ENCODE measurements at places on chromosomes 5 and 9. TPM values are rescaled to one million over a fixed set of nuclear protein-coding genes. Genes with fewer than 3 reads are reported as not detected.
A peak's percentile ranks its signal among the peaks of the same experiment; 100 is the strongest.

Gene SV2C
- not detected for total RNA-seq

Gene LRRC19
- total RNA-seq: not detected

Gene HMCN2
- not detected for total RNA-seq

Gene CTXN3
- total RNA-seq: not detected

Gene PCDHA9
- not detected for total RNA-seq

Gene PDE6A
- total RNA-seq: not detected

Gene F12
- 12.9 TPM for total RNA-seq

Gene CDKN2A
- total RNA-seq: 22.4 TPM

Gene PCDHA1
- not detected for total RNA-seq

Gene IL13
- total RNA-seq: not detected

Gene C5orf58
- not detected for total RNA-seq

Gene PFN3
- not detected for total RNA-seq

Gene ZNF483
- 2.5 TPM for total RNA-seq

Gene IDNK
- 5.1 TPM for total RNA-seq

Gene PROP1
- total RNA-seq: not detected

Gene PCDHB13
- total RNA-seq: 0.23 TPM

Gene IFNA2
- total RNA-seq: not detected

Gene LCN15
- total RNA-seq: not detected

Gene F2RL1
- total RNA-seq: 91.6 TPM

Gene FLT4
- 0.29 TPM for total RNA-seq

Gene PCDHAC1
- total RNA-seq: not detected

DNA sequence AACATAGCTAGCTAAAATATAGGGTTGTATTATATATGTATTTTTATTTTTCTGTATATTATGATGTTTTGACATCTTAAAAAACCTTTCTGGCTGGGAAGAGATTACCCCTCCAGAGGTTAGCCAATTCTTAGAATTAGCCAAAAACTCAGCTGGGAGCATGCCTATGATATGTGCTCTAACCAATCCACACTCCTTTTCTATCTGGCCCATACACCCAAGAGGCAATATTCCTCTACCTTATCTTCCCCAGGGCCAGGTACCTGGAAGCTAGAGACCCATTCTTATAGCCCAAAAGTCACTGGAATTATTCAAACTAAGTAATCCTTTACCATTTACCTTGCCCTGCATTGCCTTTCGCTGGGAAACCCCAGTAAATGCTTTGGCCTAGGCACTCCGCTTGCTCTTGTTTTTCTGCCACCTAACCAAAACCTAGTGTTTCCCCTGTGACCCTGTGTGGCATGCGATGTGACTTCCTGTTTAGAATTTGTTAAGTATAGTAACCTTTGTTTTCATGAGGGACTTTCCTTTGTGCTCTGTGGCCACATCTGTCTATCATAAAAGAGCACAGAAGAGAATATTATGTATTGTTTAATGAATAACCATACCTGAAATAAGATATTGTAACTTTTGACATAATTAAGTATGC is 37.4 kb downstream of the CSNK1G3 start:
- no peak for DNase-seq

GRCh38 chr5:11675184-11675583 is 229.1 kb downstream of the CTNND2 start:
- no peak for DNase-seq

GRCh38 chr5:5804478-5805233 is 382.2 kb downstream of the ICE1 start:
- DNase-seq: no peak

DNA sequence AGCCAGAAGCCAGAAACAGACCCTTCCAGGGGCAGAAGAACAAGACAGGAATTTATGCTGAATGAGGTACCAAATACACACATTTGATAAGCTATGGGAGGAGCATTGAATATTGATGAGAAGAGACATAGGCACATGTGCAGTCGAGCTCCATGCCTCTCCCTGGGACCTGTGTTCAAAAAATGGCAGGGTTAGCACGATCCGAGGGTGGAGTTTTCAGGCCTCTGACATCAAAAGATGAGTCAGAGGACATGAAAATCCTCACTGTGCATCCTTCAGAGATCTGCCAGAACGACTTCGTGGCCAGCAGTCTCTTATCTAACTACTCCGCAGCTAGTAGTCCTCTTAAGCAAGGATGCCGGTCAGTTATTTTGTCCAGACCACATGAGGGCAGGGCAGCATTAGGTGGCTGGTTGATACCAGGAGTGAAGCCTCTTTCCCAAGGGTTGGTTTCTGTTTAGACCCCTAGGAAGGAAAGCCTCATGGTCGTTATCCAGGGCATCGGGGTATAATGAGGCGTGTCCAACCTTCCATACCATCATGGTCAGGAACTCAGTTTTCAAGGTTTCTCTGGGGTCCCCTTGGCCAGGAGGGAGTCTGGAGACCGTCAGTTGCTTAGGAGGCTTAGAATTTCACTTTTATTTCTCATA is 11.6 kb upstream of the CMBL start:
- no peak for DNase-seq

DNA sequence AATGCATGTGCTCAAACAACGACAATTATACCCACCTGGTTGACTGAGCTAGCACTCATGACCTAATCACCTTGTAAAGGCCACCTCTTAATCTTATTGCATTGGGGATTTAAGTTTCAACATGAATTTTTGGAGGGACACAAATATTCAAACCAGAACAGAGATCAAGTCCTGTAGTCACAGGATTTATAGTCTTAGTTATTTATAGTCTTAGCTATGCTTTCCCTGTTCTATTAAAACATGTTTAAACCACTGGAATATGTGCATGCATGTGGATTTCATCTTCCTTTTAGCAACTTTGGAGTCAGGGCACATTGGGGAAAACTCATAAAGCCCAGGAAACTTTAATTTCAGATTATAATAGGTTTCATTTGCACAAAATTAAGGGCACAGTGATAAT is 26.7 kb downstream of the ANKDD1B start:
- DNase-seq: no peak

- no peak for DNase-seq
Measured at GRCh38 chr9:83473488-83473971, 64.7 kb downstream of the FRMD3 start.

GRCh38 chr5:7759257-7759871 is 91.6 kb downstream of the CFAP90 start:
- DNase-seq: no peak

DNA sequence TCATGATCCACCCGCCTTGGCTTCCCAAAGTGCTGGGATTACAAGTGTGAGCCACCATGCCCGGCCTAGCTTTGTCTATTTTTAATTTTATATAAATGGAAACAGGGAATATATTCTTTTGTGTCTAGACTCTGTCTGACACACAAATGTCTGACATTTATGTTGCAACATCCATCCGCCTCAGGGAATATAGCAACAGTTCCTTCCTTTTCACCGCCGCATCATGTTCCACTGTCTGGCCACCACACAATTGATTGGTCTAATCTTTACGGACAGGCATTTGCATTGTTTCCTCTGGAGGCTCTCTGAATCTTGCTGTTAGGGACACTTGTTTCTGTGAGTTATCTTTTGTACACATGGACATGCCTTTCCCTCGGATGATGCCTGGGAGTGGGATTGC is 20.1 kb upstream of the TBC1D9B start:
- no peak for DNase-seq

DNA sequence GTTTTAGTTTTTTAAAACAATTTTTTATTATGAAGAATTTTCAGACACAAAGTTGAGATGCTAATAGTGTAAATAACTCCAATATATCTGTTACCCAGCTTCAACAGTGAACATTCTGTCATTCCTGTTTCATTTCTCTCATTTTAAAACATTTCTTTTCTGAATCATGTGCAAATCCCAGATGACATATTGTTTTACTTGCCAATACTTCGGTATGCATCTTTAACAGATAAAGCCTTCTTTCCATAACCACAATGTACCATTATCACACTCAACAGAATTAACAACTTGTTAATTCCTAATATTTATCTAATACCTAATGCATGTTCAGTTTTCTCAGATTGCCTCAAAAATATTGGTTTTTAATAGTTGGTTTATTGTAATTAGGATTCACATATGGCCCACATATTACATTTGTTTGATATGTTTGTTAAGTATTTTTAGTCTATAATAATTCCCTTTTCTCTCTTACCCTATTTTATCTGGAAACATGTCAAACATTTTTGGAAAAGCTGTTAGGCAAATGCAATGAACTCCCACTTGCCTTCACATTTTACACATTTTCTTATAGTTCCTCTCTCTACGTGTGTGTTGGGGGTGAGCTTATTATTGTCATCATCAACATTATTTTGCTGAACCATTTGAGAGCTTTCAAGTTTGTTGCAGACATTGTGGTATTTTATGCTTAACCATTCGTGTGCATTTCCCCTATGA is 58.7 kb upstream of the ANKRD55 start:
- no peak for DNase-seq

GRCh38 chr5:136802383-136802782 is 437.0 kb upstream of the TRPC7 start:
- no peak for DNase-seq

- DNase-seq: no peak
Measured at GRCh38 chr9:127305838-127306226, 41.3 kb downstream of the GARNL3 start.

- peak; percentile 48 for DNase-seq
Measured at GRCh38 chr5:124544366-124545055, 201.9 kb downstream of the ZNF608 start.

DNA sequence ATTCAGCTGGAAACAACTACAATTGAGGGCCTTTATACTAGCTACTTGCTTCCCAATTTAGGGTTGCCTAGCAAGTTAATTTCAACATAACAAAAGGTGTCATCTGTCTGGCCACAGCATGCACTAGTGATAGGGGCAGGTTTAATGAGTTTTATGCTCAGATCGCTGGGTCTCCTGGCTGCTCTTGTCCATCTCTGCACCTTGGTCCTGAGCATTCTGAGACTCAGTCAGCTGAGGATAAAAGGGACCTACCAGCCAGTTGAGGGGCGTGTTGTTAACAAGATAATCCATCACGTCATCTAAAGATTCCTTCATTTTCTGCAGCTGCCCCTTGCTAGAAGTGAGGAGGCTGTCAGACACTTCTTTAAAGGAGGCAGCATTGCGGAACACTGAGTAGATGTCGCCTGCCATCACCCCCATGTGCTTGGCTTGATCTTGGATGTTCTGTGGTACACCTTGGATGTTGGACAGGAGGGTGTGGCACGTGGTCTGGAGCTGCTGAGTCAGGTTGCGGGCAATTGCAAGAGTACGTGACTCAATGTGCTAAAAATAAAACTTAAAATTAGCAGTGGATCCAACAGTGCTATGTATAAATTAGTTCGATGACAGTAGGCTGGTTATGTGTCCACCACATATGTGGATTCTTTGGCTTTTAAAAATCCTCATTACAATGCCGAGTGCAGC is 11.0 kb downstream of the PLIN2 start:
- DNase-seq: no peak

DNA sequence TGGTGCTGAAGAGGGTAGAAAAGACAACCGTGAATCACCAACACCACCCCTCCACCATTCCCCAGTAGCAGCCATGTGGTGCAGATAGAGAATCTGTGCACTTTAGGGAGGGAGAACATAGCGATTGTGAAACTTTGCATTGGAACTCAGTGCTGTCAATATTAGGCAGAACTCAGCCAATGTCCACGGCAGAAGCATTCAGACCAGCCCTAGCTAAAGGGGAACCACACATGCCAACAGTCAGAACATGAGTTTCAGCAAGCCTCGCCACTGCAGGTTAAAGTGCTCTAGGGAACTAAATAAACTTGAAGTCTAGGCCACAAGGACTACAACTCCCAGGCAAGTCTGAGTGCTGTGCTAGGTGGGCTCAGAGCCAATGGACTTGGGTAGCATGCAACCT is 38.5 kb upstream of the DEPDC1B start:
- no peak for DNase-seq

GRCh38 chr9:120610975-120611689 is 31.2 kb upstream of the CDK5RAP2 start:
- peak; percentile 10 for DNase-seq

GRCh38 chr9:33331377-33331891 is 41.1 kb downstream of the NFX1 start:
- no peak for DNase-seq

- DNase-seq: no peak
Measured at GRCh38 chr5:159345336-159345735, 15.0 kb upstream of the IL12B start.

DNA sequence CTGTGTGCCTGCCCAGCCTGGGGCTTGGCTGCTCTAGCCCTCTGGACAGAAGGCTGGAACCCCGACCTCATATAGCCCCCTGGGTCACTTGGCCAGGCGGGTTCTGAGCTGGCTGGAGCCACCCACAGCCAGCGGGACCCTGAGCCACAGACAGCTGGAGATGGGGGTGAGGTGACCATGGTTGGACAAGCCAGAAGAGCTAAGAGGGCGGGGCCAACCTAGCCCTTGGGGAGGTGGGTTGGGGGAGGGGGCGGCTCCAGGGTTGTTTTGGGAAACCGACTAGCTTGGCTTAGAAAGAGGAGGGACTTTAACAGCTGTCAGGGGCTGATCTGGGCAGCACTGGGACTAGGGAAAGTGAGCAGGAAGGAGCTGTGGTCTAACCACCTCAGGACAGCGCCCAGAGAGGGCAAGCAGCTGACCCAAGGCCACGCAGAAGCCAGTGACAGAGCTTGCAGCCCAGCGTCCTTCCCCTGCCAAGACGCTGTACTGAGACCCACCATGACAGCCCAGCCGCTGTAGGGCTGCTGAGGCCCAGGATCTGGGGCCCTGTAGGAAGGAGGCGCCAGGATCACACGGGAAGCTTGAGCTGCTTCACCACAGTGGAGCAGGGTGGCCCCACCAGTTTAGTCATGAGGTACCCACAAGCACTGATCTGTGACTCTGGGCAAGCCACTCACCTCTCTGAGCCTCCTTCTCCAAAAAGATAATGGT is 2.2 kb downstream of the AIF1L start:
- DNase-seq: no peak

GRCh38 chr5:160937570-160937969 is 85.6 kb upstream of the ATP10B start:
- no peak for DNase-seq

DNA sequence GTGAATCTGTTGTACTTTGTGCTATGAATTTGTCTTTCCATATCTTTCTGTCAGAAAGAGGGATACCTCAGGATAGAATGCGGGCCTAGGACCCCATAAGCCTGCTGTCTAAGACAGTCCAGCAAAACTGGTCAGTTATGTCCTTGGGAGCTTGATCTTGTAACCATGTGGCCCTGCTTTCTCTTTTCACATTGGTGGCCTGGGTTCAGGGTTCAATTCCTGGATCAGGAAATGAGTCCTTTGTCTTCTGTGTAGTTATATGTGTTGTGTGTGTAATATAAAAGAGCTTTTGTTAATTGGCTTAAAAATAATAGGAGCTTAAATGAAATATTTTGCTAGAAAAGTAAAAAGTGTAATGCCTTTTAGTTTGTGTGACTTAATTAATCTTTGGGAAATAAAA is 16.9 kb downstream of the FREM1 start:
- DNase-seq: no peak

DNA sequence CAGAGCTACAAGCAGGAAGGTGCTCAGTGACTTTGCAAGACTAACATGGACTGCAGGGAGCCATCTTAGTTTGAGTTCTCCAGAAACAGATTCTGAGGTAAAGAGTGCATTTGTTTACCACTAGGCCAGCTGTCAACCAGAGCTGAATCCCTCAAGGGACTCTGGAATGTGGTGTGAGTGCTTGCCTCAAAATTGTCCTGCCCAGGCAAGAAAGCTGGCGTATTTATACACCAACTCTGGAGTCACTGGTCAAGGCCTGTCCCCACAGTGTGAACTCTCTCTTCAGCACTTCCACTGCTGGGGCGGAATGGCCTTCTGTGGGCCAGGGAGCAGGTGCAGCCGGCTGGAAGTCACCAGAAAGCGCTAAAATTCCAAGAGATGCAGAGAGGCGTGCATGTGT is 139.2 kb upstream of the TBCA start:
- DNase-seq: no peak

GRCh38 chr5:68315679-68316271 is 100.2 kb downstream of the PIK3R1 start:
- DNase-seq: no peak

- no peak for DNase-seq
Measured at GRCh38 chr9:129823542-129823934, 398 bp downstream of the TOR1A start.

Measured in epithelial cell of proximal tubule (primary cell).